ENCODE measurements at places on chromosomes 16 and 17.
A peak's percentile ranks its signal among the peaks of the same experiment; 100 is the strongest.

DNA sequence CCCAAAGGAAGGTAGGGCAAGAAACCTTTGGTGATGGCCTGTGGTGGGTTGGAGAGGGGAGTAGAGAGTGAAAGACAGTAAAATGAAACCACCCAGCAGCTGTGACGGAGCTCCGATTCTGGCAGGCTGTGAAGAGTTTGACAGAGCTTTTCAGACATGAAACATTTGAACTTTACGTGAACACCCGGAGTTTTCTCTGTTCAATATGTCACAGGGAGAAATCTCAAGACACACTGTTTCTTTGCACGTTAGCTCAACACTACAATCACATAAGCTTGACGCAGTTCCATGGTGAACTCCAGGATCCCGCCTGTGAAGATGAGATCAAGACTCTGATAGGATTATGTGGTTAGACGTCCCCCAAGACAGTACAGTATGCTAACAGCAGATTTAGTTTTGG, 79.6 kb upstream of the CDH11 start:
- peak; percentile 34 for DNase-seq

GRCh38 chr17:81741594-81742452, 29.7 kb downstream of the SLC25A10 start:
- no peak for DNase-seq

- no peak for DNase-seq
These were observed 7.6 kb downstream of the ZFPM1 start for GRCh38 chr16:88460496-88461330.

DNA sequence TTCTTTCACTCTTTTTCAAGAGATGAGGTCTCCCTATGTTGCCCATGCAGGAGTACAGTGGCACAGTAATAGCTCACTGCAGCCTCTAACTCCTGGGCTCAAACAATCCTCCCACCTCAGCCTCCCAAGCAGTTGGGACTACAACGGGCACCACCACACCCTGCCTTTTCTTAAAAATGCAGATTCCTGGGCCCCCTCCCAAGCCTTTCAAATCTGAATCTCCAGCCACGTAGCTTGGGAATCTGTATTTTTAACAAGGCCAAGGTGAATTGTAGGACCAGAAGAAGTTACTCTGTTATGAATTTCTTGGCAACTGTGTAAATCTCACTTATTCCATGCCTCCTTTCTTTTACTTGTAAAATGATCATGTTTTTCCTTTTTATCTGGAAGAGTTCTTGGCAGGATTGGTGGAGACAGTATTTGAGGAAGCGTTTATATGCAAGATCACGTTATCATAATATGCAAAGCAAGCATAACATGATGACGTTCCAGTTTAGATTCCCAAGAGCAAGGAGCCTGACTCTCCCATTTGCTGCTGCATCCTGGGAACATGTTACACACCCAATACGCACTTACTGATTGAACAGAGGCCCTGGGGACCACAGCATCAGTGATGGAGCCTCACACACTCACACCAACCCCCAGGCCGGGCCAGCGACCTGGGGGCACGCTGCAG, 44.5 kb downstream of the LITAF start:
- no peak for DNase-seq

DNA sequence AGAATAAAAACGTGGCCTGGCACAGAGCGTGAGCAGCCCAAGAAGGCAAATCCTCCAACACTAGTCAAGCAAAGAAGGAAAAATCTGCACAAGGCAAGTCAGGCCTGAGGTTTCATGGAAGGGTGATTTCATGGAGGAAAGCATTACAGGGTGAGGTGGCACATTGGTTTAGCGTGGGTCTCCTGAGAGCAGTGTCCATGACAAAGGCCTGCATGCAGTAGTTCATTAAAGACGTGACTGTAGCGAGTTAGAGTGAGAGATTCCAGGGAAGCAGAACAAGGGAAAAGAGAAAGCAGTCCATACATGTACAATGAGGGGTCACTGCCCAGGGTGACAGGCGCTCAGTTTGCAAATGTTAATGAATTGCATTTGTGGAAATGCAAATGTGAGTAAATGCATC, 285.0 kb upstream of the ERCC4 start:
- no peak for DNase-seq

DNA sequence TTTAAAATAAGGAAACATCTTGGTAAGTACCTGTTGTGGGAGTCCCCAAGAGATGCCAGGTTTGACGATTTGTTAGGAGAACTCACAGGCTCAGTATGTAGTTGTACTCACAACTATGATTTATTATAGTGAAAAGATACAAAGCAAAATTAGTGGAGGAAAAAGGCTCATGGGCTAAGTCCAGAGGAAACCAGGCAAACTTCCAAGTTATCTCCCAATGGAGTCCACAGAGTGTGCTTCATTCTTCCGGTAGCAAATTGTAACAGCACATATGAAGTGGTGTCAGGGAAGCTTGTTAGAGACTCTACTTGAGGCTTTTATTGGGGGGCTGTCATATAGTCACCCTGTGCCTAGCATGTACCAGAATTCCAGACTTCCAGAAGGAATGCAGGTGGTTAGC, 2.3 kb downstream of the DDX19A start:
- no peak for DNase-seq

DNA sequence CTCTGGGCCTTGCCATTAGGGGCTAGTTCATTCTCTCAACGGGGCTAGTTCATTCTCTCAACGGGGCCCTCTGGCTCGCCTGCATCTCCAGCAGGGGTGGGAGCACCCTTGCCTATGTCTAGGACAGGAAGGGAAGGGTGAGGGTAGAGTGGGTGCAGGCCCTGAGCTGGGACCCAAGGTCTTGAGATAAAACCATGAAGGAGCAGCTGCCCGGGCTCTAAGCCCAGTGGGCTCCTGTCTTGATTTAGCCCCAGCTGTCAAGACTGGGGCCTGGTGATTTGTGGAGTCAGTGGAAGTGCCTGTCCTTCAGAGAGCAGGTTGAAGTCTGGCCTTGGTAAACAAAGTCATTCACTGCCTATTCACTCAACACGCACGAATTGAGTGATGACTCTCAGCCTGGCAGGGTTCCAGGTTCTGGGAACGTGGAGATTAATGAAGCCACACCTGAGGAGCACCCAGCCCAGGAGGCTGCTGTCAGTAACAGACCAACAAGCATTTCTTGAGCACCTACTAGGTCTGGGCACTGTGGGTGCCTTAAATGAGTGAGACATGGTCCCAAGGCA, 35.4 kb downstream of the WNT3 start:
- no peak for DNase-seq

DNA sequence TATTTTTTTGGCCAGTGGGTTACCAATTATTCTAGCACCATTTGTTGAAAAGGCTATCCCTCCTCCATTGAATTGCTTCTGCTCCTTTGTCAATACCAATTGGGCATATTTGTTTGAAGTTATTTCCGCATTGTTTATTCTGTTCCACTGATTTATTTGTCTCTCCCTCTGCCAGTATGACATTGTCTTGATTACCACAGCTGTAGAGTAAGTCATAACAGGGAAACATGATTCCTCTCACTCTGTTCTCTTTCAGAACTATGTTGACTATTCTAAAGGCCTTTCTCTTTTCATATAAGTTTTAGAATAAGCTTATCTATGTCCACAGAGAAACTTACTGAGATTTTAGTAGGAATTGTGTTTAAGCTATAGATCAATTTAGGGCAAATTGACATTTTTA, 94.3 kb downstream of the MAP2K6 start:
- DNase-seq: no peak

GRCh38 chr17:3956327-3956957, 7.8 kb downstream of the ATP2A3 start:
- DNase-seq: no peak

Data from fibroblast of skin of scalp (primary cell).